ENCODE measurements at places on chromosomes 5 and 9. TPM values are rescaled to one million over a fixed set of nuclear protein-coding genes. Genes with fewer than 3 reads are reported as not detected.

- H3K36me3 ChIP-seq = peaks cover 8% of the 10 kb centered on the region
- H3K27ac ChIP-seq = no peak overlapping the region
- no peak overlapping the region for H3K4me3 ChIP-seq
Observed at GRCh38 chr9:121372239-121373010, 2.4 kb upstream of the STOM start.

The C9orf153 gene
- total RNA-seq = not detected

DNA sequence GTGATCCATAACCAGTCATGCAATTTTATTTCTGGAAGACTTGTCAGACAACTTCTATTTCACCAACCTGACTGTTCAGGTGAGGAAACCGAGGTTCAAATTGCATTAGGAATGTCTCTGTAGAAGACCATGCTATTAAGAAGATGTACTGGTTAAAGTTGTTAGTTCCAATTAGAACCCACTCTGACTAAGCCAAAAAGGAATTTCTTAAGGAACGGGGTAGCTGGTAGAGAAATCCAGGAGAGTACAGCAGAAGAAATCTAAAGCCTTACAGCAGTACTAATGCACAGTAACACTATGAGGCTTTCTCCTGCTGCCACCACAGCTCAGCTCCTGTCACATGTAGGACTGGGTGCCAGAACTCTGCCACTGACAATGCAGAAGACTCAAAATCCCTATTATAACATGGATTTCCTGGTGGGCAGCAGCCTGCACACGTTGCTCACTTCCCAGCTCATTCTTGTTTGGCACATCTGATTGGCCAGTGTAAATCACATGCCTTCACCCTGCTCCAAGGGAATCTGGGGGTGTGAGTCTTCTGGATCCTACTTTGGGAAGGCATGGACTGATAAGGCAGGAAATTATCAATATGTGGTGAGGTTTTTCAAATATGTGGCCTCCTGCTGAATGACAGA lies 37.1 kb downstream of the CAST start:
- no peak overlapping the region for H3K4me3 ChIP-seq
- no peak overlapping the region for H3K27ac ChIP-seq
- no peak for DNase-seq
- H3K27me3 ChIP-seq = no peaks in the 10 kb centered on the region
- peaks cover 47% of the 10 kb centered on the region for H3K36me3 ChIP-seq

GRCh38 chr9:134052941-134053340 lies 14.9 kb downstream of the BRD3 start:
- no peak overlapping the region for H3K4me3 ChIP-seq
- no peaks in the 10 kb centered on the region for H3K27me3 ChIP-seq
- no peak overlapping the region for H3K27ac ChIP-seq
- H3K36me3 ChIP-seq = peaks cover 40% of the 10 kb centered on the region

- no peak overlapping the region for H3K4me3 ChIP-seq
- H3K36me3 ChIP-seq = no peaks in the 10 kb centered on the region
- no peaks in the 10 kb centered on the region for H3K27me3 ChIP-seq
- DNase-seq = no peak
Observed at GRCh38 chr5:159021901-159022556, 77.7 kb downstream of the EBF1 start.

Measured in SJSA1 (cell line).